Hematopoietic multipotent progenitor cell (in vitro differentiated cells): ENCODE measurements at places on chromosomes 5 and 9.

- DNase-seq: no peak
Observed at GRCh38 chr5:10319202-10319851, 11.6 kb upstream of the CMBL start.

DNA sequence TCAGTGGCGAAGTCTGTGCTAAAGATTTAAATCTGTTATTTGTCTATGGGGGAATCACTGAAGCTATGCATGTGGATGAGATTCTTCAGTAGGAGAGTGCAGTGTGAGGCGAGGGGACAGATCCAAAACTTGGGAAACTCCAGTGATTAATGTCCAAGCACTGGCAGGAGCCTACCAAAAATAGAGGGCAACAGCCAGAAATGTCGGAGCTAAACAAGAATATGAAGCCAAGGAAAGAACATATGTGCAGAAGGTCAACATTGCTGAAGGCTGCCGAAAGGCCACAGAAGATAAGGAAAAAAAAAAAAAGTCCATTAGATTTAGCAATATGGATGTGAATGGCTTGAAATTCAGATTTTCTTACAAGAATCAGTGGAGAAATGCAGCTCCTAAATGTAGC, 61.8 kb downstream of the C6 start:
- no peak for DNase-seq

DNA sequence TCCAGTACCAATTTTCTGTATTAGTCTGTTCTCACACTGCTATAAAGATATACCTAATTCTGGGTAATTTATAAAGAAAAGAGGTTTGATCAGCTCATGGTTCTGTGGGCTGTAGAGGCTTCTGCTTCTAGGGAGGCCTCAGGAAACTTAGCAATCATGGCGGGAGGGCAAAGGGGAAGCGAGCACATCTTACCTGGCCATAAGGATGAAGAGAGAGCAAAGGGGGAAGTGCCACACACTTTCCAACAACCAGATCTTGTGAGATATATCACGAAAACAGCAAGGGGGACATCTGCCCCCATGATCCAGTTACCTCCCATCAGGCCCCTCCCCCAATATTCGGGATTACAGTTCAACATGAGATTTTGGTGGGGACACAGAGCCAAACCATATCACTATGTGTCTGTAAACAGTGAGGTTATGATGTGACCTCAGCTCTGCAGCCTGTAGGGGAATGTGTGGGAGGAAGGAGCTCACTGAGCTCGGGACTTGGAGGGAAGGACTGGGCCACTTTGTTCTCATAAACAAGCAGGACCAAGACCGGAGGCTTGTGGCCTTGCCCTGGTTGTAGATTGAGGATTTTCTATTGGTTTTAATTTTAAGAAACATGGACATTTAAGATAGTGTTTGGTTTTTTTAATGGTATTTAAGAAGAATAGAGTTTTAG, 85.2 kb downstream of the EHMT1 start:
- no peak for DNase-seq

- DNase-seq: no peak
Observed at GRCh38 chr5:177426566-177427210, at the start of gene GRK6. TSS of gene GRK6 (plus strand) at chr5:177426676. CDS start at chr5:177426846, 170 bp downstream.
